Pulmonary artery endothelial cell (primary cell): ENCODE measurements at places on chromosomes 12 and 14.

- DNase-seq, result no peak
These were observed 99.5 kb downstream of the NUAK1 start for GRCh38 chr12:106039242-106039641.

DNA sequence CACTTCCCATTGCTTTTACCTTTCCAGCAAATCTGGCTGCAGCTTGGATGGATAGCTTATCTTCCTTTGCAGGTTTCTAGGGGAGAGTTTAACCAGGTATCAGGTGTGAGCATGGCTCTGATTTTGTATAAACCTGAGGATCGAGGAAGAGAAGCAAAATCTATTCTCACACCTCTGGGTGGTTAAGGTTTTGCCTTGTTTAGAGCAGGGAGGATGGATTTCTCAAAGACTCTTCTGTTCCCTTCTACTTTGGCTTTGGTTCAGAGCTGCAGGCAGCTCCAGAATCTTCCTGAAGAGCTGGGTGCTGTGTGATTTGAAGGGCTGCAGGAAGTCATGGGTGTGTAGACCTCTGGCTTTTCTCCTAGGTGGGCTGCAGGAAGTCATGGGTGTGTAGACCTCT lies 1.7 kb downstream of the JDP2 start:
- no peak for DNase-seq

DNA sequence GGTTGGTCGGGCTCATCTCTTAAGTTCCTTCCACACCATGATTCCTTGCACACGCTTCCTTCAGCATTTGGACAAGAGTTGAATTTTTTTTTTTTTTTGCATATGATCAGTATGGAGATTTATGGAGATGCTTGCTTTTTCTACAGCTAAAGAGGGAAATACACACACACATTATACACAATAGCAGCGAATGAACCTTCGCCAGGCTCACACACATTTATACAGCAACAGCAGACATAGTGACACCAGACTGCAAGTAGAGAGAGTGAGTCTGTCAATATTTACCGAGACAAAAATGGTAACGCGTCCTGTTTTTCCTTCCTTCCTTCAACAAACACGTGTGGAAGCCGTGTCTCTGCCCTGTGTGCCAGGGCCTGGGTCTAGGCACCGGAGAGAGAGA lies 897.9 kb downstream of the BCL11B start:
- DNase-seq, result no peak

- DNase-seq, result no peak
These were observed 1030.7 kb downstream of the AACS start for GRCh38 chr12:126095748-126096510.

GRCh38 chr12:64044191-64044590 lies 177.9 kb downstream of the KICS2 start:
- no peak for DNase-seq

DNA sequence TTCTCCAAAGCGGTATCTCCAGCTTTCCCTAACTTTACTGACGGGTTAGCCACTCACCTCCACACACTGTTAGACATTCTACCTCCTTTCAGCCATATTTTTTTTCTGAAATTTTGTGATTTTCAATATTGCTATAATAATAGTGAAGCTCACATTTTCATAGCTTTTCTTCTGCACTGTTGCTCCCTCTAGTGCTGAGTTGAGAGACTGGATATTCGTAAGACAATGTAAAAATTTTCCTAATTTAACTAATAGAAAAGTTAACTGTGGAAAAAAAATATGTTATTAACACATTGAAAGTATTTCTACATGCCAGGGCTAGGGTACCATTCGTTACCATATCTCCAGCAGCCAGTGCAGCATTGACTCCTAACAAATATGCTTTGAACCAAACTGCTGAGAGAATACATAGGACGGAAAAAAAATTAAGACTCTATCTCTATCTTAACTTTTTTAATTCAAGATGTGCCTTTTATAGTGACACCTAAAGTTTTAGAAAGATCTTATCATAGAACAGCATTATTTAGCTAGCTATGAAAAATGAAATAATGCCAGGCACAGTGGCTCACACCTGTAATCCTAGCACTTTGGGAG lies 48.7 kb upstream of the ABCC9 start:
- no peak for DNase-seq

DNA sequence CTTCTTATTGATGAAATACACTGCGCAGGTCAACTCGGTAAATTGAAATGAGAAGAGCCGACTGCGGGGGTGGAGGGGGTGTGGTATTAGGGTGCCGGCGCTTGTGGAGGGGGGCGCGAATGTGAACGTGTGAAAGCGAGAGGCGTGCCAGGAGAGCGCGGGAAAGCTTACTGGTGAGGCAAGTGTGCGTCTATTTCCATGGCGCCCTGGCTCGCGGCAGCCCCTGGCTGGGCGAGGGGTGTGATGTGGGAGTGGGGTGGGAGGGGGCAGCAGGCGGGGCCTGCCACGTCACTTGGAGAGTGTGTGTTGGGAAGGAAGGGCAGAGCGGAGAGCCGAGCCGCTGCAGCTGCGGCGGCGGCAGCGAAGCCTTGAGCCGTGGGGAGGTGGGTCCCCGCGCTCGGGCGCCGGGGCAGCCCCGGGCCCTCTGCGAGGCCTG lies 88.8 kb downstream of the GALNT8 start:
- DNase-seq, result no peak

DNA sequence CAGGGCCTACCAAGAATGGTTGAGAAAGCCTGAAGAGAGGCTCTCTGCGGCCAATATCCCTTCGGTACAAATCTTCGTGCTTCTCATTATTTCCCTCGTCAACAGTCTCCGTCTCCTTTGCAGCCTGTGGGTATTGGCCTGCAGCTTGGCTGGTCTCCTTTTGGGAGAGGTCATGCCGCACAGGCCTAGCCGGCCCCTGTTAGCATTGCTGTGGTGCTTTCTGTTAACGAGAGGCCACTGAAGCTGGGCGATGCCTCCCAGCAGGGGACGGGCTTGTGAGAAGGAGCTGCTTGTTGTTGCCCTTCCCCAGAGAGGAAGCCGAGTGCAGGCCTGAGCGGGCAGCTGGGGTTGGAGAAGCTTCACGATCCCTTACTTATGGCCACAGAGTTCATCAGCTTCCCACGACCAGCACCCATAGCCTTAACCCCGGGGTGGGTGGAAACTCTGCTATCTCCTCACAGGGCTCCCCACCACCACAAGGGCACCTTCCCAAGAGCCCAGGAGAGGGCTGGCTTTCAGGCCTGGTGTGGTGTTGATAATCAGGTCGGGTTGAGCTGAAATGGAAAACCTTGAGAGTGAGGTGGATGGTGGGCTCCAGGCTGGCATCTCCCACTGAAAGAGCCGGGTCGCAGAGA lies 228.6 kb downstream of the ZFP36L1 start:
- DNase-seq, result no peak

GRCh38 chr12:613996-614395 lies 49.2 kb downstream of the NINJ2 start:
- DNase-seq, result no peak

- DNase-seq, result peak; percentile 20
These were observed 84.7 kb upstream of the RFX4 start for GRCh38 chr12:106498056-106498455.

DNA sequence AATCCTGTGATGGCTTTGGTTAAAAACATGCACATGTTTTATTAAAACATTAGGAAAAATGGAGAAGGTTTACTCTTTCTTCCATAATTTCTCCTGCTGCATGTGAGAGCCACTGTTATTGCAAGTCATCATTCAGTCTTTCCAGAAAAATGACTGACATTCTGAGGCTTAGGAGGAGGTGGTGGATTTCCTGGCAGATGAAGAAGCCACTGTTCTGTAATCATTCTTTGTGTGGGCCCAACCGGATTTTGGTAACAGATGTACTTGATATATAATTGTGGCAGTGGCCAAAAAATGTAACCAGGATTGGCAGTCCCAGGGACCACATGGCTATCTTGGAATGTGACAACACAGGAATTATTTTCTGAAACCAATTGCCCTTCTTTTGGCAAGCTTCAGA lies 120.2 kb downstream of the DAAM1 start:
- no peak for DNase-seq

DNA sequence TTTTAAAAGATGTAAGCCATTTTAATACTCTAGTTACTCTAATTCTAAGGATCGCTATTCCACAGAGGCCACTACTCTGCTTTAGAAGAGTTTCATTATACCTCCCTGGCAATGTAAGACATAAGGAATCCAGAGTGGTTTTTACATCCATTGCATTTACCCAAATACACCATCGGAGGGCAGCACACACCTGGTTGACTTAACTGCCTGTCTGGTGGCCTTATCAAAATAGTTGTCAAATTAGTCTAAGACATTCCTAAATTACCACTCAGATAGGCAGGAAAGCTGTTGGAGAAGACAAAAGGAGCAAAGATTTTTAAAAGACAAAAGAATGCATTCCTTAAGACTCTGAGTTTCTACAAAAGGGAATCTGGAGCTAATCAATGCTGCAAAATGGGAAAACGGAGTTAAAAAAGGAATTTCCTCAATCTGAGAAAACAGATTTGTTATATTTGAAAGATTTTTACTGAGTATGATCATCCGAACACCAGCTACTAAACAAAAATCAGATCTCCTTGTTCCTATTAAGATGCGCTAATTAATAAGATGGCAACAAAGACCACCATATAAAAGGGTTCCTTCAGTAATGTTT lies 33.8 kb upstream of the FGD4 start:
- peak; percentile 57 for DNase-seq

GRCh38 chr12:118271770-118272417 lies 100.8 kb downstream of the TAOK3 start:
- DNase-seq, result no peak

GRCh38 chr14:101728367-101728742 lies 33.2 kb upstream of the PPP2R5C start:
- no peak for DNase-seq
